ENCODE measurements at places on chromosomes 4 and X.

GRCh38 chr4:147683188-147683591 lies 773 bp downstream of the PRMT9 start:
- peak; percentile 12 for DNase-seq

GRCh38 chr4:65999518-65999871 lies 329.2 kb upstream of the EPHA5 start:
- no peak for DNase-seq

- DNase-seq: no peak
Measured at GRCh38 chr4:188154668-188155405, 15.6 kb downstream of the TRIML1 start.

- DNase-seq: peak; percentile 16
Measured at GRCh38 chr4:112604589-112604988, 32.1 kb downstream of the ZGRF1 start.

- DNase-seq: no peak
Measured at GRCh38 chr4:116015062-116015461, 901.6 kb upstream of the NDST4 start.

- DNase-seq: no peak
Measured at GRCh38 chr4:1446502-1447386, 40.5 kb upstream of the NKX1-1 start.

GRCh38 chr4:74316397-74316796 lies 8.1 kb downstream of the EPGN start:
- DNase-seq: no peak

- no peak for DNase-seq
Measured at GRCh38 chr4:53040851-53041250, 178.7 kb downstream of the RASL11B start.

- DNase-seq: peak; percentile 20
Measured at GRCh38 chrX:71367396-71367795, 1.2 kb downstream of the TAF1 start.

DNA sequence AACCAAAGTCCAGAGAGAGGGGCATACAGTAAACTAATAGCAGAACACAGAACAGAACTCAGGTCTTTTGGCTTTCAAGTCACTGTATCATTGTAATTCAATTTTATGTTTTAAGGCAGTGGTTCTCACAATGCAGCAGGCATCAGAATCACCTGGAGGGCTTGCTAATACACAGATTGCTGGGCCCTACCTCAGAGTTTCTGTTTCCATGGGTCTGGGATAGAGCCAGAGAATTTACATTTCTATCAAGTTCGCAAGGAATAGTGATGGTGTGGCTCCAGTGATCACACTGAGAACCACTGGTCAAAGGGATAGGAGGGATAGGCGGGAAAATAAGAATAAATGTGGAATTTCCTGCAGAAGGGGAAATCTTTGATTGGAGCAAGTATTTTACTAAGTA lies 36.7 kb downstream of the LANCL3 start:
- no peak for DNase-seq

DNA sequence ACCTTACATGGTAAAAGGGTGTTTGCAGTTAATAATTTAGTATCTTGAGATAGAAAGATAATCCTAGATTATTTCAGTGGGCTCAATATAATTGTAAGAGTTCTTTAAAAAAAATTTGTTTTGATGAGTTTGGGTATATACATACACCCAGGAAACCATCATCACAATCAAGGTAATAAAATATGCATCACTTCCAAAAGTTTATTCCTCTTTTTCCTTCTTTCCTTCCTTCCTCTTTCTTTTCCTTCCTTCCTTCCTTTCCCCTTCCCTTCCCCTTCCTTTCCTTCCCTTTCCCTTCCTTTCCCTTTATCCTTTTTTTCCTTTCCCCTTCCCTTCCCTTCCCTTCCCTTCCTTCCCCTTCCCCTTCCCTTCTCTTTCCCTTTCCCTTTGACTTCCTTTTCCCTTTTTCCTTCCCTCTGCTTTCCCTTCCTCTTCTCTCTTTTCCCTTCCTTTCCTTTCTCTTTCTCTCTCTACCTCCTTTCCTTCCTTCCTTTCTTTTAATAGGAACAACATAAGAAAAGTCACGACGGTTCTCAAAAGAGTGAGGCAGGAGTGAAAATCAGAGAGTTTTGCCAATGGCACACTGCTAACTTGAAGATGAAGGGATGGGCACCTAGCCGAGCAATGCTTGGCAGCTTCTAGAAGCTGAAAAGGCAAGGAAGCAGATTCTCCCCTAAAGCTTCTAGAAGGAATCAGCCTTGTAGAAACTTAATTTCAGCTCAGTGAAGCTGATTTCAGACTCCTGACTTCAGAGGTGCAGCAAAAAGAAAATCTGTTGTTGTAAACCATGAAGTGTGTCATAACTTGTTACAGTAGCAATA lies 2050.2 kb upstream of the AGA start:
- no peak for DNase-seq

DNA sequence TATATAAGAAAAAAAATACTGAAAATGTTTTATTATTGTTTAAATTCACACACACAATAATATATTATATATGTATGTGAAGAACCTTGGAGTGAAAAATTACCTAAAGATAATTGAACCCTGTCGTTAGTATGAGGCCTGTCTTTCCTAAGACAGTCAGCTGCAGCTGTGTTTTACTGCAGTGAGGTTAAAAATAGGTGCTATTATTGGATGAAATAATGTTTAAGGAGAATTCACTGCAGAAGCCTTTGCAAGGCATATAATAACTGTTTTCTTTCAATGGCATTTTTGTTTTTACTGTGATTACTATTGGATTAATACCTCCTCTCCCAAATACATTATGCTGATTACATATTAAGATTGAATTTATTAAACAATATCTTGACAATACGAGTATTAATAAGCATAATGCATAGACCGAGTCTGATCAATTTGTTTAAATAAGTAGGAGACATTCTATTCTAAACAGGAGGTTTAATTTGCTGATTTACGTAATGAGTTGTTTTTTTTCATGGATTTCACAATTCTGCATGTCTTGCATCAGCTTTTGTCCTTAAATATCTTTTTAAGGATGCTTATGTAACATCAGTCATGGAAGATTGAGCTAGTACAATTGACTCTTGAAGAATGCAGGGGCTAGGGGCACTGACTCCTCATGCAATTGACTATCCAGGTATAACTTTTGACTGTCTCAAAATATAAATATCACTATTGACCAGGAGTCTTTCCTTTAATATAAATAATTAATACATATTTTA lies 1181.1 kb upstream of the PCDH7 start:
- no peak for DNase-seq

Measured in activated CD4-positive, alpha-beta T cell treated with anti-CD3 and anti-CD28 coated beads for 48 hours (primary cell).